ENCODE measurements at places on chromosomes 5 and 9.

GRCh38 chr9:104747565-104748358 lies at the start of gene NIPSNAP3A:
Gene NIPSNAP3A, plus strand, starts transcription at chr9:104747683. Its CDS starts 110 bp downstream, at chr9:104747793.
- DNase-seq = peak; percentile 91

GRCh38 chr9:130240410-130241197 lies 25.0 kb upstream of the HMCN2 start:
- DNase-seq = no peak

DNA sequence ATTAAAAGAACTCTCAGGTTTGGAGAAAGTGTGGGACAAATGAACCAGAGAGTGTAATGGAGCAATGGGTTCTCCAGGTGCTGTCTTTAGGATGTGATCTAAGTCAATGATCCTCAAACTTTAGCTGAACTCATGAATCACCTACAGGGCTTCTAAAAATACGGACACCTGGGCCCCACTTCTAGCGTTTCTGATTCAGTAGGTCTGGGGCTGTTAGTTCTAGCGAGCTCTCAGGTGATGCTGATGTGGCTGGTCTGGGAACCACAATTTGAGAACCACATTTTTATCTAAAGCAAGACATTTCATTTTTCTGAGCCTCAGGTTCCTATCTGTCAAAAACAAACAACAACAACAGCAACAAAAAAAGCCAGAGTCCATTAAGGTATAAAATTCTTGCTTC lies 35.1 kb upstream of the PCA3 start:
- DNase-seq = no peak

- DNase-seq = peak; percentile 43
Observed at GRCh38 chr5:17218353-17219005, 1.0 kb downstream of the BASP1 start.

DNA sequence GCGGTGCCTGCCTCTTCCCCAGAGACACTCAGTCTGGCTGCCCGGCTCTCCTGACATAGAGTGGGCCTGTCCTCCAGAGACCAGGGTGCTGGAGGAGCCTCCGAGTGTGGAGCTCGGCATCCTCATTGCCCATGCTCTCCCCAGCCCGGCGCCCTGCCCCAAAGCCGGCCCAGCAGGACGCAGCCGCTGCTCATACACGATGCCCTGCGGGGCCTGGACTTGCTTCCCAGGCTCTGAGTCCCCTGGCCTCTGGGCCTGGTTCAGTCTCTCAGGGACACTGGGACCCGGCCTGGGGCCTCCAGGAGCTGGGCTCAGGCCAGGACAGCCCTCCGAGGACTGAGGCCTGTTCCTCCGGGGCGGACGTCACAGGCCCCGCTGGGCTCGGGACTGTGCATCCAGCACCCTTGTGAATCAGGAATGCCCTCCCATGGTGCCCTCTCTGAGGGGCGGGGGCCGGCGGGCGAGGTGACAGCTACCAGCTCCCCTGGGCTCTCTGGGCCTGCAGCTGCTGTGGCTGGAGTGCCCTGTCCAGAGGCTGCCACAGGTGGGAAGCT lies 23.2 kb downstream of the TPPP start:
- no peak for DNase-seq

DNA sequence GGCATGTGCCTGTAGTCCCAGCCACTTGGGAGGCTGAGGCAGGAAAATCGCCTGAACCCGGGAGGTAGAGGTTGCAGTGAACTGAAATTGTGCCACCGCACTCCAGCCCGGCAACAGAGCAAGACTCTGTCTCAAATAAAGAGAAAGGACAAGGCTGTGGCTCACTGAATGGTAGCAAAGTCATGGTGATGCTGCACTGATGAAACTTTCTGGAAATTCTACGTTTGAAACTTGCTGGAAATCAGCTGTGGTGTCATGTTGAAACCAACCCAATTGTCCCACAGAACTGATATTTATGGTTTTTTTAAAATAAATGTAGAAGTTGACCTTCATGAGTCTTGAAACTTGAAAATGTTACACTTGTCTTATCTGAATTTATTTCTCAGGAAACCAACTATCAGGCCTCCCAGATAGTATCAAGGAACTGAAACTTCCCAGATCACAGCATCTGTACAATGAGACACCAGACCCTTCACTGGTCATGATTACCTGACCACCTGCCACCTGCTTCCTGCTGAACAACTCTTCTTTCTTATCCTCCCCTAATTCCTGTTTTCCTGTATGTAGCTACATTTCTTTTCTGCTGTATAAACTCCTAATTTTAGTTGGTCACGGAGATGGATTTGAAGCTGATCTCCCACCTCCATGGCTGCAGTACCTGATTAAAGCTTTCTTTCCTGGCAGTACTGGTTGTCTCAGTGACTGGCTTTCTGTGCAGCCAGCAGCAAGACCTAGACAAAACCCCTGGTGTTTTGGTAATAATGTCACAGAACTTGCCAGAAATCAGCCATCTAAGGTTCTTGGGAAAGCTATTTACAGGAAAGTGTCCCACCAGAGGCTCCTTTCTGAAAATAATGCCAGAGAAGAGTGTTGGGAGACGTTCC lies 5.6 kb upstream of the TBC1D13 start:
- no peak for DNase-seq

GRCh38 chr5:54462281-54462680 lies 6.8 kb downstream of the HSPB3 start:
- no peak for DNase-seq

GRCh38 chr5:5278815-5279381 lies 138.8 kb downstream of the ADAMTS16 start:
- DNase-seq = no peak

- no peak for DNase-seq
Observed at GRCh38 chr5:105639068-105639467, 2031.7 kb downstream of the EFNA5 start.

DNA sequence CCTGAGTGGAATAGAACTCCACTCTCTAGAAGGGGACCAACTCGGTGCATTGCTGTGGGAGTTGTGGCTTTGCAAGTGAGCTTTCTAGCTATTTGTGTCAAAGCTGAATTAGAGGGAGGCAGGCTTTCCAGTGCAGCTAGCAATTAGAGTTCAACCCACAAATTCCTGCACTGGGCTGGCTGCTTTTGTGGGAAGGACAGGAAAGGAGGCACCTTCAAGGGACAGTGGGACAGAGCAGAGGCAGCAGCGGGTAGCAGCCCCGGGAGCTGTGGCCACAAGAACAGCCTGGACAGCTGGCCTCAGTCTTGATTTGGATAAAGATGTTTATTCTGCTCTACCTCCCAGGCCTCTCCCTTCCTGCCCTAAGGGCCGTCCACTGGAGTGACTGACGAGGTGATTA lies 83.7 kb upstream of the SLIT3 start:
- no peak for DNase-seq

GRCh38 chr5:141969783-141970771 lies 1.2 kb downstream of the RNF14 start:
- no peak for DNase-seq

GRCh38 chr9:127763918-127764384 lies 14.5 kb downstream of the SH2D3C start:
- DNase-seq = no peak

GRCh38 chr9:5629312-5630080 lies 589 bp downstream of the RIC1 start:
- no peak for DNase-seq

GRCh38 chr5:131579917-131580671 lies 54.9 kb downstream of the RAPGEF6 start:
- no peak for DNase-seq

DNA sequence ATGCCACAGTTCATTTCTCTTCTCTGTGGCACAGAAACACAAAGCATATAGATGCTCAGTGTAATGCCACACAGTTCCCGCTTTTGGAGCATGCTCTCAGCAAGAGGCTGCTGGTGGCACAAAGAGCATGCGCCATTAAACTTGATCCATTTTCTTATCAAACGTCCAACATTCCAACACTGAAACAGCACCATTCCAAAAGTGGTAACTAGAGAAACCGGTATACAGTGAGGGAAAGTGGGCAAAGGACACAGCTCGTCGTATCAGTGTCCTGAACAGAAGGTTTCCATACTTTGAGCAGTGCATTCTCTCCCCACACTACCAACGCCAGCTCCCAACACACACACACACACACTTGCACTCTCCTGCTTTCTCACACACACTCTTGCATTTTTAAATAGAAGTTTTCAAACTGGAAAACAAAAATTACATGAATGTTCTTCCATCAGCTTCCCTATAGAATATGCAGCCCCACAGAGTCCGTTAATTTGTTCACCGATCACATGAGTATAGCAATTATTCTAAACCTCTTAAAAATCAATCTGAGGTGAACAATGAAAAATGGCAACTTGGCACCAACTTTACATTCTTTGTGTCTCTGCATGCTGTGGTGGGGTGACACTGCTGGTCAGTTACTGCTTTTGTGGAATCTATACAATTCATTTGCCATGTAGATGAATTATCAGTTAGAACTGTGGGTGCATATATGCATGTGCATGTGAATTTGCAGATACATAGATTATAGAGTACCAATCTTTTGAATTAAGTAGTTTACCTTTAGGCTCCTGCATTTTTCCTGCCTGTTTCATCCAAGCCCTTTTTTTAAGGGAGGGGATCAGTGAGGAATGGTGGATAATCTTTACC lies 5.7 kb downstream of the NFIB start:
- no peak for DNase-seq

GRCh38 chr5:123598028-123598689 lies 86.2 kb downstream of the CSNK1G3 start:
- DNase-seq = no peak

DNA sequence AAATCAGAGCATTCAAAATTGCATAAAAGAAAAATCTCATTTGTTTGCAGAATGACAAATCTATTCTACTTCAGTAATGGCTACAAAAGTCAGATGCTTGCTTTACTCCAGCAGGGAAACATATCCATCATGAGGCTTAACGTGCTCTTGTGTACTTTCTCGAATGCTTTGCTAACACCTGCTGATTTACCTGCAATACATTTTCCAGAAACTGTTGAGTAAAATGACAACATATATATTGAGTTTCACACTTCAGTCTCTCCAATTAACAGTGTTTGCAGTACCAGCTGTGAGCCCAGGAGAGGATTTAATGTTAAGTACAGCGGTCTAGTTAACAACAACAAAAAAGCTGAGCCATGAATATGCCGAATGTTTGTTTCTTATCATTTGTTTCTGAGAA lies 391.5 kb upstream of the SMC2 start:
- no peak for DNase-seq

DNA sequence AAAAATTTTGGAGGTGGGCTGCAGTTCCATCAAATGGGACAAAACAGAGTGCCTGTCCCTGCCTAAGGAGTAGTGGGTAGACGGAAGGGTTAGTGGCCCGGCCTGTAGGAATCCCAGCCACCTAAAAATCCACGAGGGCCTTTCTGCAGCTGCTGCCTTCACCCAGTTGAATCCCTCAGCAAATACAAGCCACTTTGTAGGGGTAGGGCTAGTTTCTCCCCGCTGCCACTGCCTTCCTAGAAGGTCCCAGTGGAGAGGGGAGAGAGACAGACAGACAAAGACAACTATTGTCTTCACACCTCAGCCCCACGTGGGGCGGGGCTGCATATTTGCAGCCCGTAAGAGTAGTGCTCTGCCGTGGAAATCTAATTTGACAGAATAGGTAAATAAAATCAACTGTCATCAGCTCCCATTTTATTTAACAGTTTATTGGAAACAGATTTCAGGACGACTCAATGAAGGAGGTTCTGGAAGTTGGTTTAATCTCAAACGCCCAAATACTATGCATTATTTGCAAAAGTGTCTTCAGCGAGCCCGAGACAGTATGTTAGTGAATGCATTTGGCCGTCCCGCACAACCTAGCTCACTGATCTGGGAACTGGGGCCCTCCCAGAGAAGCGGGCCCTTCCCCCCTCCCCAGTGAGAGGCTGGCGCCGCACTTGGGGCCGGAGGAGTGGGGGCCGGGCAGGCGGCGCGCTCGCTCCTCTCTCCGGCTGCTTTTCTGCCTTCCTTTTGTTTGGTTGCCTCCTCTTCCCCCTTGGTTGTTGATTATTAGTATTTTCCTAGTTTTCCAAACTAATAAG lies 67.6 kb upstream of the TBCA start:
- no peak for DNase-seq

DNA sequence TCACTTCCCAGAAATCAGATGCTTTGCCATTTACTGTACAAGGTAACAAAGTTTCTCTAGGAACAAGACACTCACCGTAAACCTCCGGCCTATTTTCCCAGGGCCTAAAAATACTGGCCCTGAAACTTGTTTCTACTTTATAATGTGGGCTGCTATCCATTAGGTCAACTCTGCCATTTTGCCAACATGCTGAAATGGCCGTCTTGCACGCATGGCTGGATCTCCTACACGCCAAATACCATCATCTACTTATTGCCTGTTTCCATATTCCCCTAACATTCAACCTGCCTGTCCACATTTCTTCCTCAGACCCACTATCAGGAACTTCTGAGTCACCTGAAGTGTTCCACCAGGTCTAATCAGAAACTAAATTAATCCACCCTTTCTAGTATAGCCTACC lies 4.7 kb downstream of the TBCA start:
- DNase-seq = no peak

DNA sequence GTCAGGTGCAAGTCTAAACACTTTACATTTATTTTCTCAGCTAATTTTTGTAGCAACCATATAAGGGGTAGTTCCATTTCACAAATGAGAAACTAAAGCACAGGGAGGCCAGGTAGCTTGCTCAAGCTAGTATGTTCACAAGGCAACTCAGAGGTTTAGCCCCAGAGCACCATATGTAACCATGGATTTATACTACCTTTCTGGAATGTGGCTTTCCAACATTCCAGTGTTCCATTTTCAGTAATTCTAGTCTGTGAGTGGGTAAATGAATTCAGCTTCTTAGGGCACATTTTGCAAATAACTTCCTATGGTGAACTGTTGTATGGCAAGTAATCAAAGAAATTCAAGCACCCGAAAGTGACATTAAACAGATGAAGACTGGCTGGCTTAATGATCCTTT lies 25.0 kb upstream of the CAST start:
- no peak for DNase-seq

DNA sequence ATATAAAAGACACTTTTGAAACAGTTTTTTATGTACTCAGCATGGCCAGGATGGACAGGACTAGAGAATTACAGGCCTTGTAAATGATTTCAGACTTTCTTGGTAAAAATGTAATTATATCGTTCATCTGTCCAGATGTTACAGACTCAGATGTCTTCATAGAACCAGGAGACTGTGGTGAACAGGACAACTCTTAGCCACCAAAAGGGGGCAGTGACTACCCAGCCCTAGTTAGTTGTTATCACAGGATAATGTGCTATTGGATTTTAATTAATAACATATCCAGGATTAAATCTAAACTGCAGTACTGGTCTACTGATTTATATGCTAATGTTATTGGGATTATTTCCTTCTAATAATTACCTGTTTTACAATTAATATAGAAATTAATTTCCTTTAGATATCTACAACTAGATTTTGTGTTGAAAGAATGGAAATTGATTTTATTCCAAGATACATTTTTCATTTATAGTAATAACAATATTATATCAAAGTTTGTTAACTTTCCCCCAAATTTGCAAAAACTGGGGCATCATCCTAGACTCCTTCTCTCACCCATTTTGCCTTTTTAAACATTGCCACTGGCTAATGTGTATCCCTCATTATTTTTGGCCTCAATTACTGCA lies 99.4 kb downstream of the MTREX start:
- no peak for DNase-seq

- no peak for DNase-seq
Observed at GRCh38 chr9:3863686-3864085, 337.9 kb upstream of the RFX3 start.

Measured in activated B cell treated with CpG ODN at 0.5 μM for 24 hours (primary cell).